ENCODE measurements at places on chromosomes 7 and 10. TPM values are rescaled to one million over a fixed set of nuclear protein-coding genes. Genes with fewer than 3 reads are reported as not detected.

Gene SLC29A4
- 0.50 TPM for polyA plus RNA-seq

Gene EBLN1
- polyA plus RNA-seq: not detected

Gene COL1A2
- polyA plus RNA-seq: 1,047 TPM

DNA sequence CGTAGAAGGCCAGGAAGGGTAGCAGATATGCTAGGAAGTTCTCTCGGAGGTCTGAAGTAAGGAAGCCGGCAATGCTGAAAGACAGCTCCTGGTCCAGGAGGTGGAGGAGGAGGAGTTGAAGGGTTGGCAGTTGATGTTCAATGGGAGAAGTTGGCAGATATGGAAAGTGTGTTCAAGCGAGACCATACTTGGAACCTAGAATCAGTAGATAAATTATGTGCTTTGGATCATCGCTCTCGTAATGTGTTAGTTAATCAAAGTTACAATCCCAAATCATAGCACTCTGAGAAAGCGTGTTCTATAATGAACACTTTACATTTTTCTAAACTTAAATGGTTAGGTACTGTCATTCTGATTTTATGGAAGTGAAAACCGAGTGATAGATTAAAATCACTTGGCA, 152.9 kb downstream of the CELF2 start:
- no peaks in the 10 kb centered on the region for H3K36me3 ChIP-seq
- H3K4me3 ChIP-seq: no peak overlapping the region
- H3K27ac ChIP-seq: no peak overlapping the region
- no peaks in the 10 kb centered on the region for H3K27me3 ChIP-seq
- DNase-seq: no peak

DNA sequence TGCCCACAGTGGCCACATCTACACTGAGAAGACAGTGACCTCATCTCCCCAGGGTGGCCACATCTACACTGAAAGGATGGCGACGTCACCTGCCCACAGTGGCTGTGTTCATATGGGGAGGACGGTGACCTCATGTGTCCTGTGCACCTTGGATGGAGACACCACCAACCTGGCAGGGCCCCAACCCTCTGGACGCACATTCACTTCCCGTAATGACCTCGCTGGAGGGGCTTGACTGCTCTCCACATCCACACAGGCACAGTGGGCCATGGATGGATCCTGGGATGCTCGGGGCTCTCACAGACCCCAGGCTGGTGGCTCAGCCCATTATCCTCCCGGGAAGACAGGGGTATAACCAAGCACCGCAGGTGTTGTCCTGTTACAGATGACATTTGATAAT, 69.7 kb upstream of the BTBD16 start:
- H3K36me3 ChIP-seq: no peaks in the 10 kb centered on the region
- peak; percentile 29 for DNase-seq
- H3K27ac ChIP-seq: no peak overlapping the region

Gene AKR1C3
- polyA plus RNA-seq: 153 TPM

- no peak overlapping the region for H3K27ac ChIP-seq
- no peaks in the 10 kb centered on the region for H3K27me3 ChIP-seq
- peaks cover 4% of the 10 kb centered on the region for H3K36me3 ChIP-seq
- no peaks in the 10 kb centered on the region for H3K4me1 ChIP-seq
- no peak overlapping the region for H3K4me3 ChIP-seq
- DNase-seq: no peak
These were observed 109.2 kb downstream of the DPY19L1 start for GRCh38 chr7:34928052-34928451.

Gene HMX3
- polyA plus RNA-seq: not detected

- H3K27ac ChIP-seq: peak overlapping the region; percentile 91
- H3K27me3 ChIP-seq: no peaks in the 10 kb centered on the region
These were observed 7.6 kb upstream of the RBM20 start for GRCh38 chr10:110636572-110636931.

Gene NANOS1
- polyA plus RNA-seq: 1.0 TPM

DNA sequence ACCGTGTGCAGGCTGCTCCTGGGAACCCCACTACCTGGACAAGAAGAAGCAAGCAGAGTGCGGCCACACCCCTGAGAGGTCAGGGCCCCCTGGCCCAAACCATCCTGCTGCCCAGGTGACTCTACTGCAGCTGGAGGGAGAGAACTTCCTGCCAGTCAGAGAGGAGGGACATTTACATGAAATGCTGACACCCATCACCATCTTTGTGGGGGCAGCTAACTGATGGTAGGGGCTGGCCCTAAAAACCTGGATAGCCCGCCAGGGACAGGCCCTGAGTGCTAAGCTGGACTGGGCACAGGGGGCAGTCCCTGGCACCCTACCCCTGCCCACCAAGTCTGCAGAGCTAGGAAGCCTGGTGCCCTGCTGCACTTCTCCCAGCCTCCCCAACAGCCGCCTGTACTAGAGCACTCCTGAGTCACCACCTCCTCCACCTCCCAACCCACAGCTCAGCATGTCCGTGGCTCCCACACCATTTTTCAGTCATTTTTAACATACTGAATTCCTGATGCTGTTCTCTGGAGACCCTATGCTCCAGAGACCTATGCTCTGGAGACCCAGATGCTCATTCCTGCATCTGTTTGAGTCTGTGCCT, 27.5 kb downstream of the DPCD start:
- no peaks in the 10 kb centered on the region for H3K4me1 ChIP-seq
- no peak overlapping the region for H3K4me3 ChIP-seq
- no peak for DNase-seq

Gene ABCA13
- not detected for polyA plus RNA-seq

Gene KLF14
- polyA plus RNA-seq: not detected

Gene RARRES2
- polyA plus RNA-seq: 65.9 TPM

Gene WEE2
- polyA plus RNA-seq: not detected

GRCh38 chr10:48215486-48216203, 58.9 kb downstream of the FRMPD2 start:
- H3K27me3 ChIP-seq: peaks cover 1% of the 10 kb centered on the region
- H3K27ac ChIP-seq: no peak overlapping the region
- H3K4me3 ChIP-seq: no peak overlapping the region
- no peaks in the 10 kb centered on the region for H3K36me3 ChIP-seq
- H3K4me1 ChIP-seq: no peaks in the 10 kb centered on the region
- DNase-seq: no peak

Gene MMD2
- polyA plus RNA-seq: not detected

DNA sequence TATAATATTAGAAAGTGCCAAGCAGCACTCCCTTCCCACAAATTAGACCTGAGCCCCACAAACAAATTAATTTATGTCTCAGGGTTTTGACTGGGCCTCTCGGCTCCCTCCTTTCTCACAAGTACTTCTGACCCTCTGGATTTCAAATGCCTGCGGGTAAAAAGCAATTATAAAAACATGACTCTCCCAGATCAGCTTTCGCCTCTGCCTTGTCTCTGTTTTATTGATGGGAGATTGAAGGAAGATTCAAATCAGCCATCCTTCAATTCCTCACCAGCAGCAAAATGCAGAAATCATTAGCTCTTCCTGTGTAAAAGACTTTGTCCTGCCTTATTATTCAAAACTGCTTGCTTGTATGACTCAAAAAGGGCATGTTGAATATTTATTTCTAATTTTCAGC, 453.7 kb upstream of the MKI67 start:
- no peaks in the 10 kb centered on the region for H3K4me1 ChIP-seq
- H3K4me3 ChIP-seq: no peak overlapping the region
- no peak overlapping the region for H3K27ac ChIP-seq
- no peaks in the 10 kb centered on the region for H3K27me3 ChIP-seq

- H3K4me3 ChIP-seq: no peak overlapping the region
- H3K4me1 ChIP-seq: no peaks in the 10 kb centered on the region
- no peaks in the 10 kb centered on the region for H3K36me3 ChIP-seq
- DNase-seq: no peak
- peak overlapping the region; percentile 82 for H3K27ac ChIP-seq
- no peaks in the 10 kb centered on the region for H3K27me3 ChIP-seq
These were observed 4.6 kb downstream of the USP54 start for GRCh38 chr10:73586583-73586984.

GRCh38 chr7:123712619-123713018, 36.2 kb downstream of the WASL start:
- no peak overlapping the region for H3K27ac ChIP-seq
- H3K36me3 ChIP-seq: no peaks in the 10 kb centered on the region
- peaks cover 5% of the 10 kb centered on the region for H3K4me1 ChIP-seq
- no peak overlapping the region for H3K4me3 ChIP-seq
- no peaks in the 10 kb centered on the region for H3K27me3 ChIP-seq

- H3K4me3 ChIP-seq: no peak overlapping the region
- no peaks in the 10 kb centered on the region for H3K4me1 ChIP-seq
- H3K27ac ChIP-seq: no peak overlapping the region
These were observed 692.6 kb upstream of the COBL start for GRCh38 chr7:52009181-52009580.

Gene GPR15LG
- 1.0 TPM for polyA plus RNA-seq

Gene SLC26A5
- not detected for polyA plus RNA-seq

DNA sequence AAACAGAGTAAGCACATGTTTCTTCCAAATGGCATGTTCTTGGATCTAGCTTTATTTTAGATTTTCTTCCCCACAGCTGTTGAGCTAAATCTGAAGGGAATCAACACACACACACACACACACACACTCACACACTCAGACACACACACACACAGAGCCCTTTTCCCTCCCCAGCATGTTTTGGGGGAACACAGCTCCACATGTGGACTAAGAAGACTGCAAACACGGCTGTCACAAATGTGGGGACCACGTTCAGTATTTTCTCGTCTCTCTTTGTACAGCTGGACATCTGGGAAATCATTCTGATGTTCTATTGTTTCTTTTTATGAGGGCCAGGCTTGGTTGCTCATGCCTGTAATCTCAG, 116.3 kb downstream of the ABLIM1 start:
- no peak overlapping the region for H3K27ac ChIP-seq
- no peaks in the 10 kb centered on the region for H3K4me1 ChIP-seq
- no peak overlapping the region for H3K4me3 ChIP-seq
